ENCODE measurements at places on chromosomes 13 and 19. TPM values are rescaled to one million over a fixed set of nuclear protein-coding genes. Genes with fewer than 3 reads are reported as not detected.

DNAAF3 gene
- 52.3 TPM for total RNA-seq

CPT1C gene
- total RNA-seq, result 5.9 TPM

IL4I1 gene
- total RNA-seq, result 3.7 TPM

DNA sequence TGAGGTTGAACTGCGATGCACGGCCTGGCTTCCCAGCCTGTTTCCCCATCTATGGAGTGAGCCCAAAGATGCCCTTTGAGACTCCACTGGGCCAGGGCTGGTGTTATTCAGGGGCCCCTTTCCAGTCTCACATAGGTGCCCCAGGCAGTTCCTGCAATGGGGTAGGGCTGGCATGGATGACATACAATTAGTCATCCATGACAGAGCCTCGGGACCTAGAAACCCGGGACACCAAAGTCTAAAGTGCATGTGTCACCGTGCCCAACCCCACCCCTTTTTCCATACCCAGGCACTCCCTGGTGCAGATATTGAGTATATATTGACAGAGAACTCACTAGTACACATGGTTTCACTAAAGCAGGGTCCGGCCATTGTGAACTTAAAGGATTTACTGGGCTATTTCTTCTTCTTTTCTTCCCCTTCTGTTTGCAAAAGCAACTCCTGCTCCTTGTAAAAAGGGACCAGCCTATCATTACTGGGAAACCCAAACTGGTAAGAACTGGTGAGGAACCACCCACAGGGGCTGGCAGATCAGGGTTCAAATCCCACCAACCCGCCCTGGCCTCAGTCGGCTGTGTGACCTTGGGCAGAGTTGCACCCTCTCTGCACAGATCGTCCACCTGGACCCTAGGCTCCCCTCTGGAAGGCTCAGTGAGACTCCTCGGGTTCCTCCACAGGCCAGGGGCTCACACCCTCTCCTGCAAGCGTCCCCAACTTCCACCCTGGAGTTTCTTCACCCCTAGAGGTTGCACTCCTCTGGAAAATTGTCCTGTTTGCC, 2.7 kb downstream of the B3GNT3 start:
- H3K4me3 ChIP-seq, result no peak overlapping the region
- no peaks in the 10 kb centered on the region for H3K4me1 ChIP-seq
- H3K27ac ChIP-seq, result no peak overlapping the region
- H3K27me3 ChIP-seq, result no peaks in the 10 kb centered on the region

DNA sequence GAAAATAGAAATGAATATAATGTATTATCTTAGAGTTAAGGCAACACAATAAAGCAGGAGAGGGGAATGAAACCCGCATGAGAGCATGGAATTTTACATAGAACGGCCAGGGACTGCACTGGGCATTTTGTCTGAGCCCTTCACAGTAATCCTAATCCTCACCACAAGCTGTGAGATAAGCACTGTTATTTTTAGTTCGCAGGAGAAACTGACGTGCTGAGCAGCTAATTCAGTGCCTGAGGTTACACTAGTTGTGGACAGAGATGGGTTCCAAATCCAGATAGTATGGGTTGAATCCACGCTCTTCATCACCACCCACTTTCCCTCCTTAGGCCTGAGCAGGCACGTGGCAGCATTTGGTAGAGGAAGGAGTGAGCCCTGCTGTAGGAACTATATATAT, 24.8 kb upstream of the ZNF527 start:
- H3K27ac ChIP-seq, result no peak overlapping the region
- DNase-seq, result no peak
- no peaks in the 10 kb centered on the region for H3K27me3 ChIP-seq
- peaks cover 30% of the 10 kb centered on the region for H3K36me3 ChIP-seq
